A172 (cell line): ENCODE measurements at places on chromosomes 4 and X. TPM values are rescaled to one million over a fixed set of nuclear protein-coding genes. Genes with fewer than 3 reads are reported as not detected.

DNA sequence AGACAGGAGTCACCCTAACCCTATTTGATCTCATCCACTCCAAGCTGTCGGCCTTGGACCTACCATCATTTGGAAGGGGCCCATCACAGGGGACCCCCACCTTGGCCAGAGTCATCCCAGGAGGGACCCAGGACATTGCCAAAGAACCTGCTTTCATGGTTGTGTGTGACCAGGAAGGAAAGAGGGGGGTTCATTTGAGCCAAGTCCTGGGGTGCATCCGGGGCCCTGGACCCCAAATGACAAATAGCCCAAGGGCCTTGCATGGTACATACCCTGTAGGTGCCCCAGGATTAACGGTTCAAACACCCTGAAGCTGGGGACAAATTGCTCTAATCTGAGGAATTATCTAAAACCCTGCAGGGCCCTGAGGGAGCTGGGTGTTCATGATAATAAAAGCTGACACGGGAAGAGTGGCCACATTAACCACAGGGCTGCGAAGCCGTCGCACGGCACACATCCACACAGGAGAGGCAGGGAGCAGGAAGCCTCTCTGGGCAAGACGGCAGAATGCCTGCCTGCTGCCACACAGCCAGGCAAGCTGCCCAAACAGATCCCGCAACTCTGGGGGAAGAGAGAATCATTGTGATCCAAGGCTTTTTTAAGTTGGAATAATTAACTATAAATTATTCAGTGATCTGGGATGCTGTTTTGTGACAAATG lies 28.2 kb upstream of the PPP2R2C start:
- DNase-seq = no peak

The SPACA5 gene
- not detected in 2 replicates for total RNA-seq

DNA sequence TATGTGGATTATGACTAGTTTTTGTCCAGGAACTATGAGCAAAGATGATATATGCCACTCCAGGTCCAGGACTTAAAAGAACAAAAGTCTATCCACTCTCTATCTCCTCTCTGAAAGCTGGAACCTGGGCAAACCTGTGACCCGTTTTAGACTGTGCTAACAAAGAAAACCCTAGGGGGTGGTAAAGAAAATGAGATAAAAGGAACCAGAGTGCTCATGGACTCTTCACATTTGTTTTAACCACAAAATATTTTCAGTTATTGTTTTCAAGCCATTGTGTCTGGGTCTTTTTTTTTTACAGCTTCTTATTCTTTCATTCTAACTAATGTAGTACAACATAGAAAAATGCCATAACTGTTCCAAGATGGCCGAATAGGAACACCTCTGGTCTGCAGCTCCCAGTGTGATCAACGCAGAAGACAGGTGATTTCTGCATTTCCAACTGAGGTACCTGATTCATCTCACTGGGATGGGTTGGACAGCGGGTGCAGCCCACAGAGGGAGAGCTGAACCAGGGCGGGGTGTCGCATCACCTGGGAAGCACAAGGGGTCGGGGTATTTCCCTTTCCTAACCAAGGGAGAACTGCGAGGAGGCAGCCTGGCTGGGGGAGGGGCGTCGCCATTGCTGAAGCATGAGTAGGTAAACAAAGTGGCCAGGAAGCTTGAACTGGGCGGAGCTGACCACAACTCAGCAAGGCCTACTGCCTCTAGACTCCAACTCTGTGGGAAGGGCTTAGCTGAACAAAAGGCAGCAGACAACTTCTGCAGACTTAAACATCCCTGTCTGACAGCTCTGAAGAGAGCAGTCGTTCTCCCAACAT lies 45.1 kb downstream of the CHM start:
- peak; percentile 38 for DNase-seq

The POLN gene
- total RNA-seq = 0.24 and 0.62 TPM in 2 replicates

The STOX2 gene
- 2.3 and 3.4 TPM in 2 replicates for total RNA-seq

DNA sequence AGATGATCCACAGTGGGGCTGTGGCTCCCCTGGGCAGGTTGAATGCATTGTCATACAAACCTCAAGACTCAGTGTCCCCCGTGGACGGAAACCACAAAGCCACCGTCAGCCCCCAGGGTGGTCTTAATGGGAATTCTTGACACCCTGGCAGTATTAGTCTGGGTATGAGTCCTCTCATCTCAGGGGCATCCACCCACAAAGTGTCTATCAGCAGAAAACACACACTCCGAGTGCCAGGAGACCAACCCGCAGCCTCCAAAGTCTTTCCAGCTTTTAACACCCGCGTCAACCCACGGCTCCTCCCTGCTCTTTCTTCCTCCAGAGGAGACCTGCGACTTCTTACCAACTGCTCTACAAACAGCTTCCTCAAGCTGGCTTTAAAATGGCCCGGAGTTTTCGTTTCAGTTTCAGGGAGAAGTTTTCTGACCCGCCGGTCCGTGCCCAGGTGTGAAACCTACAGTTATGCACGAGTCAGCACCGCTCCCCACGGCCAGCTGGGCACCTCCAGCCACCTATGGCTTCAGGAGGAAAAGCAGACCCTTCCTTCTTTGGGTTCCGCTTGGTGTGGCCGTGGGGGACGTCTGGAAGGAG lies 14.4 kb upstream of the ASMTL start:
- no peak for DNase-seq

GRCh38 chr4:129327637-129328036 lies 231.7 kb downstream of the C4orf33 start:
- DNase-seq = no peak
